ENCODE measurements at places on chromosomes 16 and 17.

- no peak for DNase-seq
Observed at GRCh38 chr17:41680426-41681040, 8.2 kb upstream of the EIF1 start.

GRCh38 chr17:75317671-75318070, 28.4 kb upstream of the SLC25A19 start:
- no peak for DNase-seq

DNA sequence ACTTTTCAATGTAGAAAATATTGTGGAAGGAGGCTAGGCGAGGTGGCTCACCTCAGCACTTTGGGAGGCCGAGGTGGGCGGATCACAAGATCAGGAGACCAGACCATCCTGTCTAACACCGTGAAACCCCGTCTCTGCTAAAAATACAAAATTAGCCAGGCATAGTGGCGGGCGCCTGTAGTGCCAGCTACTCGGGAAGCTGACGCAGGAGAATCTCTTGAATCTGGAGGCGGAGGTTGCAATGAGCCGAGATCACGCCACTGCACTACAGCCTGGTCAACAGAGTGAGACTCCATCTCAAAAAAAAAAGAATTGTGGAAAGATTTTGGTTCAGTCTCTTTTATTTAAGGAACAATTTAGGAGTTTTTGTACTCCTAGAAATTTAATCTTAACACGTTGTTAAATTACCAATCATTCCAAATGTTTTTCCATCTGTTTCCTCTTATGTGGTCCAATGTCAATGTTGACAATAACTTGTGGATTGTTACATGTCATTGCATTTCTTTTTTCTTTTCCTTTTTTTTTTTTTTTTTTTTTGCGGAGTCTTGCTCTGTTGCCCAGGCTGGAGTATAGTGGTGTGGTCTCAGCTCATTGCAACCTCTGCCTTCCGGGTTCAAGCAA, 124.6 kb upstream of the HAS3 start:
- no peak for DNase-seq

GRCh38 chr16:27867122-27868110, 196.1 kb downstream of the GSG1L start:
- peak; percentile 67 for DNase-seq

DNA sequence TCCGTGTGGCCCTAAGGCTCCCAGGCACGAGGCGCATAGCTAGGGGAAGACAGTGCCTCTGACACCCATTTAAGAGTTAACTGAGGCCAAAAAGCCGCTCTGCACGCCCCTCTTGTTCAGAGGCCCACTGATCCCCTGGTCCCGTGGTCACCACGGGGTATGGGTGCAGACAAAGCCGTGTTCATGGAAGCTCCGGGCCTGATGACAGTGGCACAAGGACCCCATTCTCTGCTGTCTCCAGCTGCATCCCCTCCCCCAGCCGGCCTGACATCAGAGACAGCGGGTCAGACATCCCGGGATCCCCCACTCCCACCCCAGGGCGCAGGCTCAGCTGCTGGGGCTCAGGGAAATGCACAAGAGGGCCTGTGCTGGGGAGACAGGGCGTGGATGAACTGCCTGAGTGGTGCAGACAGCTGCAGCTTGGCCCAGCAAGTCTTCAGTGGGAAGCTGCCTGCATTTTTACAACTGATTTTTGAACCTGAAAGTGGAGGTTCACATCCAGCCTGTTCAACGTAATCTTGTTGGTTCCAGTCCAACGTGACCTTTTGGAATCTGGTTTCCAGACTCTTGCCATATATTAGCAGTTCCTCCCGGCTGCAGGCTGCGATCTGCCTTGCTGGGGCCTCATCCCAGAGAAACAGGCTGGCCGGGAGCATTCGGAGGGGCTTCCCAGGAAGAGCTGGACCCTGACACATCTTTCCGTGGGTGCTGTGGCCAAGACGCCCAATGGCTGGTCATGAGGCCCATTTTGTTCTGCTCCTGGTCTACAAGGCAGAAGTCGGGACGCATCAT, 9.7 kb upstream of the BAHCC1 start:
- DNase-seq = no peak

GRCh38 chr17:43645765-43646481, 15.8 kb downstream of the MEOX1 start:
- no peak for DNase-seq

DNA sequence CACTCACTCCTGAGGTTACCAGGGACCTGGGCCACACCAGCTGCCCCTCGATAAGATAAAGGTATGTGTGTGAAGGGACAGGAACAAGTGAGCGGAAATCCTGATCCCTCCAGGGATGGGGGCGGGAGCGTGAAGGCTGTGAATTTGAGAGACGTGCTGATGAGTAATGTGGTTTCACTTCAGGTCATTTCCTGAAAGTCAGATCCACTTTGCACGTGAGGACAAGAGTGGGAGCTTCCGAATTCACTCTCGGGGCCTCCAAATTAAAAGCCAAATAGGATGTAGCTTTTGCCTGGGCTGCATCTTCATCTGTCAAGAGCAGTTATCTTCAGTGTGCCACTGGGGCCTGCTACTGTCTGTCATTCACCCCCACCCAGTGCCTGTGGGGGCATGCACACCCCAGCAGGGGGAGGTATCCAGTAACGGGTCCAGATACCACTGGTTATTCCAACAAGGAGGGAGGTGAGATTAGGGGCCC, 87.4 kb upstream of the LHX1 start:
- peak; percentile 69 for DNase-seq

- no peak for DNase-seq
Observed at GRCh38 chr17:55518510-55518909, 7.3 kb upstream of the SMIM36 start.

DNA sequence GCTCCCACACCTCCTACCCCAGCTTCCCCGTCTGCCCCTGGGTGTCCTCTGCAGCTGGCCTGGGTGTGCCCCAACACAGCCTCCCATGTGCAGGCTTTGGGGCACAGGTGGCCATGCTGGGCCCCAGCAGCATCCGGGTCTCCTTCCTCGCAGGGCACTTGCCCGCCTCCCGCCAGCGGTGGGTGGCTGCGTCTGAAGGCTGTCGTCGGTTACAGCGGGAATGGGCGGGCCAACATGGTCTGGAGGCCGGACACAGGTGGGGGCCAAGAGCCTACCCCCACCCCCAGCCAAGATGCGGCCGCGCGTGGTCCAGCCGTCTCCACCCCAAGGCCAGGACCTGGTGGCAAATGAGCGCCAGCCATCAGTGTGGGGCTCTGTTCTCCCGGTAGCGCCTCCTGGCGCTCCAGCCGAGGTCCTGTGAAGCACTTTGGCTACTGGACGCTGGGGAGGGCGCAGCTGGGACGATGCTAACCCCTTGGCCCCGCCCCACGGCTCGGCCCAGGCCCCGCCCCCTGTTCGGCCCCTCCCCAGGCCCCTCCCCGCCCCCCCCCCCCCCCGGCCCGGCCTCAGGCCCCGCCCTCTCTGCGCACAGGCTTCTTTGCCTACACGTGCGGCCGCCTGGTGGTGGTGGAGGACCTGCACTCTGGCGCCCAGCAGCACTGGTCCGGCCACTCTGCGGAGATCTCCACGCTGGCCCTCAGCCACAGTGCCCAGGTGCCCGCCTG, 7.3 kb upstream of the RHOT2 start:
- peak; percentile 71 for DNase-seq

- DNase-seq = no peak
Observed at GRCh38 chr16:67560827-67561342, 1.4 kb upstream of the CTCF start.

DNA sequence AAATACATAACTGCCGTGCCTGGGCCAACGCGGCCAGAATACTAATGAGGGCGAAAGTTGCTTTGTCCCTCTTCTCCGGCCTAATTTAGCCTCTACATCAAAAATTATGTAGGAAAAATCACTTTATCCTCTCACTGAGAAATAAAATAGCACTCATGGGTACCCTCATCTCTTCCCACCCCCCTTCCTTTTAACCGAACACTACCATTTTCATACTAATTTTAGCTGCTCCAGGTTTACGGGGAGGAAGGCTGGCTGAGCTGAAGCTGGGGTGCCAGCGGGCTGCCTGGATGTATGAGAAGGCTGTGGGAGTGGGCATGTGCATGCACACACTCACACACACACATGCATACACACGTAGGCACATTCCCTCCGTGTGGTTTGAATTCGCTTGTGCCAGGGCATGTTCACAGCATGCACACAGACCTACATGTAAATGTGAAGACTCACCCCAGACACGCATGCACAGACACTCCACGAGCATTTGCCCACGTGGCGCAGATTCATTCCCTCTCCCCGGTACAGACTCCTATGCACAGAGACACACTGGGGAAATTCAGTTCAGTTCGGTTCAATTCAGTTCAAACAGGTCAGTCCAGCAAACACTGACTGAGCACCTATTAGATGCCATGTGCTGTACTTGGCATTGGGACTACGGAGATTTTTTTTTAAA, 145.1 kb downstream of the MRM1 start:
- no peak for DNase-seq

GRCh38 chr16:58963479-58963878, 229.4 kb upstream of the GOT2 start:
- DNase-seq = no peak

GRCh38 chr17:81221842-81222619, 734 bp downstream of the CEP131 start:
- no peak for DNase-seq

DNA sequence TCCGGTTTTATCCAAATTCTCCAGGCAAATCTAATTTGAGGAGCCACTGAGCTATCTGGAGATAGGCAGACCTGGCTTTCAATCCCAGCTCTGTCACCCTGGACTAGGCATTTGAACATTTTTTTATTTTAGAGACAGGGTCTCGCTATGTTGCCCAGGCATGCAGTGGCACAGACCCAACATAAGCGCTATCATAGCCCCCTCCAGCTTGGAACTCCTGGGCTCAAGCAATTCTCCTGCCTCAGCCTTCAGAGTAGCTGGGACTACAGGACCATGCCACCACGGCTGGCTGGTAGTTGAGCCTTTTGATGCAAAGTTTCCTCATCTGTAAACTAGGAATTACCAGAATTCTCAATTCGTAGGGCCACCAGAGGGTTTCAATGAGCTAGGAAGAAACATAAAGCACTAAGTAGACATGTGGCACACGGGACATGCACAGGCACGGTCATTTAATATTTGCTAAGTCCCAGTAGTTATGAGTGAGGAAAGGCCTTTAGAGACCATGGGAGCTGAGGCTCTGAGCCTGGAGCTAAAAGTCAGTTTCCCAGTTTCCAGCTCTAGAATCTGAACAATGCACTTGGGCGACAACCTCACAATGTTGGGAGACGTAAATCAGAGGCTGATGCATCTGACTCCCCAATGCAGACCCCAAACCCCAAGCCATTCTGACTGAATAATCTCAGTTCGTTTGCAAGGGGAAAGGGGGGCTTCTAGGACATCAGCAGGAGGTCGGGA, 1.1 kb downstream of the ELOB start:
- DNase-seq = no peak

DNA sequence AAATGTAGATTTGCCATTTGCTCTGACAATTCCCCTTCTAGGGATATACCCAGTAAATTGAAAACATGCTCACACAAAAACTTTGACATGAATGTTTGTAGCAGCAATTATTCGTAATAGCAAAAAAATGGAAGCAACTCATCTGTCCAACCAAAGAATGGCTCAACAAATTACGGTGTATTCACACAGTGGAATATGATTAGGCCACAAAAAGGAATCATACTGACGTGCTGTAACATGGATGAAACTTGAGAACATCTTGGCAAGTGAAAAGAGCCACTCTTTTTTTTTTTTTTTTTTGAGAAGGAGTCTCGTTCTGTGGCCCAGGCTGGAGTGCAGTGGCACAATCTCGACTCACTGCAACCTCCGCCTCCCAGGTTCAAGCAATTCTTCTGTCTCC, 24.1 kb upstream of the SPNS3 start:
- DNase-seq = no peak

- no peak for DNase-seq
Observed at GRCh38 chr16:59597269-59597668, 863.2 kb upstream of the GOT2 start.

DNA sequence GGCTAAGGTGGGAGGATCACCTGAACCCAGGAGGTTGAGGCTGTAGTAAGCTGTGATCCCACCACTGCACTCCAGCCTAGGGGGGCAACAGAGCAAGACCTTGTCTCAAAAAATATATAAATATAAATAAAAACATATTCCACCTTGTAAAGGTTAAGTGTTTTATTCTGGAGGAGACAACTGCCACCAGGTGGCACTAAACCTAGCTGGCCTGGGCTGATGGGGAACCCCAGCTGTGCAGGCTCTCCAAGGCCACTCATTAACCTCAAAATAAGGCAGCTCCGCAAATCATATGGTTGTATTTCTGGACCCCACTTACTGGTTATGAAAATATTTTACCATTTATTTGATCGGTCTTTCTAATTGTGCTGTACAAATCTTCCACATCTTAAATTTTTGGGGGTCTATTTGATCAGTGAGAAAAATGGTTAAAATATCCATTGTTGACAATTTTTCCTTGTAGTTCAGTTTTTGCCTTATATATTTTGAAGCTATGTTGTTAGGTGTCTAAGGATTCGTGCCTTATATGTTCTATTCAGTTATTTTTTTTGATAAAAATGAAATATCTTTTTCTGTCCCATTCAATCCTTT, 8.5 kb upstream of the ICAM2 start:
- DNase-seq = peak; percentile 68

DNA sequence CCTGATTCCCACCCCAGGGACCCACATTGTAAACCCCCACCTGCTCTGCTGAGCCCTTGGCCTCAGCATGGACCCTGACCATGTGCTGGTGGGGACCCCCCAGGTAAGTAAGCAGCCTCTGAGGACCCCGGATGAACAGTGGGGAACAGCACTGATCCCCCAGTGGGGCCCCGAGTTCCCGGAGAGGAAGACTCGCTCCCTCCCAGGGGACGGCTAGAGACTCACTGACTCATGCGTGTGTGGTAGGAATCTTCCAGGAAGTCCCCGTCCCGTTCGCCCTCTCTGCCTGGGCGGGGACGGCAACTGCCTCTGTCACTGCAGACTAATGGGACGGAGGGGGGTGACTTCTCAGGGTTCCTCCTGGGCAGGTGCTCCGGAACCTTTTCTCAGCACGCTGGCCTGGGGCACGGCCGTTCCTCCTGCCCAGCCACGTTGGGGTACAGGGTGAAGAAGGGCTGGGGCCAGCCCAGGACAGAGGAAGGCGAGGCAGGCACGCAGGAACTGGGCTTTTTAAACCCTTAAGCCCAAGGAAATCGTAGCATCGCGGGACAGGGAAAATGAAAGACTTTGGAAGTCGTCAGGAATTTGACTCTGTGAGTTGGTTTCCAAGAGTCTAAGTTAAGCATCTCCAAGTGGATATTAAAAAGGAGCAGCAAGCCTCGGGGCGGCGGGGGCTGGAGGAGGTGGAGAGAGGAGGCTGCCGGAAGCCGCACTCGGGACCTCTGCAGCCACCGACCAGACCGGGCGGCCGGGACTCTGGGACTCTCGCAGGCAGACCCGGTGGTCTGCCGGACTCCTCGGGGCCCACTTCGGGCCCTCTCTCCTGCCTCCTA, 178.7 kb downstream of the SEC14L1 start:
- DNase-seq = peak; percentile 77

GRCh38 chr17:49402706-49403105, 12.0 kb downstream of the PHB1 start:
- no peak for DNase-seq

DNA sequence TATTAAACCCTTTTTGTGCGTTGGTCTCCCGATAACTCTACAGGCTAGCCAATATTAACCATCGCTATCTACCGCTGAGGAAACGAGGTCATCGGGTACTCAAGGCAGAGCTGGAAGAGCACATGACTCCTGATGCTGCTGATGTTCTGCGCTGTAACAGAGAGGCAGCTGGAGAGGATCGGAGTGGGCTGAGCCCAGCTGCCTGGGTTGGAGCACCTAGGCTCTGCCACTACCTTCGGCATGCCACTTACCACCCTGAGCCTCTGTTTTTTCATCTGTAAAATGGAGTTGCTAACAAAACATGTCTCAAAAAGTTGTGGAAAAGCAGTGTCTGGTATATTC, 432 bp upstream of the SLC46A1 start:
- DNase-seq = no peak

- DNase-seq = no peak
Observed at GRCh38 chr17:15470536-15470935, 3.1 kb upstream of the CDRT4 start.

All from activated naive CD4-positive, alpha-beta T cell treated with anti-CD3 and anti-CD28 coated beads, Interleukin-2, amount 50 U/mL, for 72 hours (primary cell).